ENCODE measurements at places on chromosomes 11 and 22.

DNA sequence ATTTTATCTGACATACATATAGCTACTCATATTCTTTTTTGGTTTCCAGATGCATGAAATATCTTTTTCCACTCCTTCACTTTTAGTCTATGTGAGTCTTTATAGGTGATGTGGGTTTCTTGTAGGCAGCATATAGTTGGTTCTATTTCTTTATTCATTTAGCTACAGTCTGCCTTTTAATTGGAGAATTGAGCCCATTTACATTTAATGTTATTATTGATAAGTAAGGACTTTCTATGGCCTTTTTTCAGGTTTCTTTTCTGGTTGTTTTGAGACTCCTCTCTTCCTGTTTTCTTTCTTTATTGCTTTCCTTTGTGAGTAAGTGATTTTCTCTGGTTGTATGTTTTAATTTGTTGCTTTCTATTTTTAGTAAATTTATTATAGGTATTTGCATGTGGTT, 27.2 kb downstream of the CNTF start:
- DNase-seq = no peak

- no peak for DNase-seq
Measured at GRCh38 chr11:28245131-28245530, 136.9 kb downstream of the METTL15 start.

DNA sequence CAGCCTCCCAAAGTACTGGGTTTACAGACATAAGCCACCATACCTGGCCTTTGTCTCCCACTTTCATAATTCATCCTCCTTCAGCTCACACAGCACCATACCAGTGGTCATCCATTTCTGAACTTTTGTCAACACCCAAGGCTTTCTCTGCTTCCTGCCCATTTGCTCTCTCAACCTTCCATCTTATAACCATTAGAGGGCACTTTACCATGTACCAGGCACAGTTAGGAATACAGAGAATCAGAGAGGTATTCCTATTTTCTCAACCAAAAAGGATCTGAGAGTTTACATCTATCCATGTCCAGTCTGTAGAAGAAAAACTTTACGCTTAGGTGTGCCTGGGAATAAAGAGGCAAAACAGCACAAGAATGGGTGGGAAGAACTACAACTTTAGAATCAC, 397.6 kb downstream of the BUD13 start:
- no peak for DNase-seq

DNA sequence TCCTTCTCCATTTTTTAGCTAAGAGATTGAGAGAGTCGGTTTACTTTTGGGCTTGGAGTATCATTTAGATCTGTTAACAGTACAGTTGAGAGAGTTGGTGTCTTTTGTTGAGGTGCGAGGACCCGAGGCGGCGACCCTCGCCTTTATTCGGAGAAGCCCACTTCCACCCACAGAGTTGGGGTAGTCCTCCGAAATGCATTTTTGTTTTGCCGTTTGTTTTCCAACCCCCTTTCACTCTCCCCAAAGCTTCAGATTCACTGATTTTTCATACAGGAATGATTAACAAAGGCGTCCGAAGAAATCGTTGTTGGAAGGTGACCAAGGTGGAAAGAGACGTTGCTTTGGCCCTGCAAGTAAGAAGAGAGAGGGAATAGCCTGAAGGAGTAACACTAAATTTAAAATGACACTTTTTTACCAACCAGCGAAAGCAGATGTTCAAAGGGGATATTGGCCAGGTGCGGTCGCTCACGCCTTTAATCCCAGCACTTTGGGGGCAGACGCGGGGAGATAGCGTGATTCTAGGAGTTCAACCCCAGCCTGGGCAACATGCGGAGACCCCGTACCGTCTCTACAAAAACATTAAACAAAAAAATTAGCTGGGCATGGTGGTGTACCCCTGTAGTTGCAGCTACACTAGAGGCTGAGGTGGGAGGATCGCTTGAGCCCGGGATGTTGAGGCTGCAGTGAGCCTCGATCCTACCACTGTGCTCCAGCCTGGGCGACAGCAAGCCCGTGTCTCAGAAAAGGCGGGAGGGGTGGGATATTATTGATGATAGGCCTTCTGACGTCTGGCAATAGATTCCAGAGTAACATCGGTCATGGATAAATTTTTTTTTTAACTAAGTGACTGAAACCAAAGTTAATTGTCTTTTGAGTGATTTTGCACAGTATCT, 899 bp upstream of the RAB30 start:
- no peak for DNase-seq

GRCh38 chr22:45334068-45334467, 24.3 kb downstream of the FAM118A start:
- no peak for DNase-seq

DNA sequence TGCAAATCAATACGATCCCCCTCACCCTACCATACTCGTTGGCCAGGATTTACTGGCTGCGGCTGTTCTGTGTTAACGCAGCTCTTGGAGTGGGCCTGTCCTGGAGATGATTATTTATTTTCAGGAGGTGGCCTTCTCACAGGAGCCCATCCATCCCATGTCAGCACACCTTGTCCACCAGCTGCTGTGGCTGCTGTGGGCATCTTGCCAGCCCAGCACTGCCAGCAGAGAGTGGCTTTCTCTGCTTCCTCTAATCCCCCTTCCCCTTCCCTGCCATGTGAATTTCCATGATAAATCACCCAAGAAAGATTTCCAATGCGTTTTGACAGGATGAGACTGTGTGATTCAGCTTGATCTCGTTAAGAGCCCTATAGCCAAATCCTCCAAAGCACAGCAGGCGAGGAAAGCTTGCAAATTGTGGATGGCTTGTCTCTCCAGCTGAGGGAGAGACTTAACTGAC, 309.1 kb upstream of the C11orf87 start:
- no peak for DNase-seq

DNA sequence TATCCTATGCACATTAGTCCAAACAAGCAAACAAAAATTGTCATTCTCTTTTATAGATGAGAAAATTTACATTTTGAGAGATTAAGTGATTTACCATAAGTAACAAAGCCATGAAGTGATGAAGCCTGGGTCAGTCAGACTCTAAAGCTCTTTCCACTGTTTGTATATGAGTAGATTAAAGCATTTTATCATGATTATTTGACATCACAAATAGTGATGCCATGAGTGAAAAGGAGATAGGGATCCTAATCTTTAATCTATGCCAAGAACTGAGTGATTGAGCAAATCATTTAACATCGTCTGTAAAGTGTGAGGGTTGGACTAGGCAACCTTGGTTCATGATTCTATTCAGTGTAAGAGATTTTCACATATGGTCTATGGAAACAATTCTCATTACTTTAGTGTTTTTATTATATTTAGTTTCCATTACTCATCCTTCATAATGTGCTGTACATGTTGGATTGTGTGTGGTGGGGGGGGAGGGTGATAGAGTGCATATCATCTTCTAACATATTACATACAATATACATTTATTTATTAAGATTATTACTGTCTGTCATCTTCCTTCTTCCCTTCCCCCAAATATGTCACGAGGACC, 50.7 kb downstream of the ARHGEF12 start:
- DNase-seq = no peak

DNA sequence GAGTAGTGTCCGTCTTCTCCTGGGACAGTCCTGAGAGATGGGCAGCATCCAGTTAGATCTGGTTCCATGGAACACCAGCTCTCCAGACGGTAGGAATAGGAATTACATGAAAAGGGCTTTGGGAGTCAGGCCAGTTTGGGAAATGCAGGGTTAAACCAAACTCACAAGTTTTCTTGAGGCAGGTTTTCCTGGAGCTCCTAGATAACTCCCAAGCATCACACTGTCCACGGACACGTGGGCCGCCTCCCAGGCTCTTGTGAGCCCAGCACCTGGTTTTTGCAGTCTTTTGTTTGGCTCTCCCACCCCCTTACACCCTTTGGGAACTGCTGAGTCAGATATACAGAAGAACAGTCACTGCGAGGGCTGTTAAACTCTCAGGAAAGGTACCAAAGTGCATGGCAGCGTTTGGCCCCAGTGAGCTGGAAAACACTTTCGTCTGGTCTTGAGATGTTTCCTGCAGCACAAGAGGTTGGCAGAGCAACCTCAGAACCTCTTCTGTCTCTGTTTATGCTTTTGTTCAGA, 90.0 kb downstream of the BCR start:
- no peak for DNase-seq

DNA sequence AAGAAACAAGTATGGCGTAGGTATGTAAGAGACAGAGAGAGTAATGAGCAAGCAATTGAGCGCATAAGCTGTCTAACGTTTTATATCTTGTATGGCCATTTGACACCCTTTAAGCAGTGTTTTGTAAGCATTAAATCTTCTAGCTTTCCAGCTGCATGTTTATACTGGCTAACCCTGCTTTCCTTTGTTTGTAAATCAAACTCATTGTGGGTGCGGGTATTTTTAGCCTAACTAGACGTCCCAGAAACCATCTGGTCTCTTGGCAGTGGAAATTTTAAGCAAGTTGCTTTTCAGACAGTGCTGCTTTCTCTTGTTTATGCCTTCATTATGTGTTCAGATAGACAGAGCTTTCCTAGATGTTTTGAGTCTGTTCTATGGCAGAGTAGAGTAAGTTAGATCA, 73.5 kb downstream of the RNF169 start:
- DNase-seq = no peak

GRCh38 chr11:7651140-7651551, 22.2 kb downstream of the CYB5R2 start:
- DNase-seq = no peak

- no peak for DNase-seq
Measured at GRCh38 chr22:25070956-25071355, 118.4 kb downstream of the KIAA1671 start.

GRCh38 chr22:44055805-44056204, 31.7 kb downstream of the PARVB start:
- DNase-seq = no peak

Measured in T-helper 17 cell (primary cell).